Stimulated activated CD8-positive, alpha-beta memory T cell treated with anti-CD3 and anti-CD28 coated beads, Interleukin-15, amount 100 ng/mL, for 1 hour (primary cell): ENCODE measurements at places on chromosomes 6 and 20.

- DNase-seq = no peak
Observed at GRCh38 chr6:32906539-32906938, 34.3 kb downstream of the HLA-DMB start.

- no peak for DNase-seq
Observed at GRCh38 chr20:3660262-3661059, 2.7 kb downstream of the GFRA4 start.

DNA sequence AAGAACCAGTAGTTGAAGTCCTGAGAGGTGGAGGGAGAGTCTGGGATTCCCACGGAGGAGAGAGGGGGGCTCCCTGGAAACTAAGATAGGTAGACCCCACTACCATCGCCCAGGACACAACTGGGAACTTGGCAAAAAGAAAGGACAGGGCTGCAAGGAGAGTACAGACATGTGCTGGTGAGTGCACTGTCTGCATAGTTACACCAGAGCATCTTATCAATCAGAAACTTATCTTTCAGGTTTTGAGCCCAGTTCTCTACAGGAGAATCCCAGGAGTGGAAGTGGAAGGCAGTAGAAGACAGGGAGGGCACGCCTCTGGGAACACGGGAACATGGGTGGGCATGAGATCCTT, 12.2 kb downstream of the NFKBIL1 start:
- DNase-seq = no peak

GRCh38 chr20:19991854-19992253, 25.3 kb upstream of the NAA20 start:
- no peak for DNase-seq

- no peak for DNase-seq
Observed at GRCh38 chr20:46434597-46434996, 28.2 kb upstream of the ELMO2 start.

- no peak for DNase-seq
Observed at GRCh38 chr6:20600831-20601230, 66.6 kb downstream of the CDKAL1 start.

DNA sequence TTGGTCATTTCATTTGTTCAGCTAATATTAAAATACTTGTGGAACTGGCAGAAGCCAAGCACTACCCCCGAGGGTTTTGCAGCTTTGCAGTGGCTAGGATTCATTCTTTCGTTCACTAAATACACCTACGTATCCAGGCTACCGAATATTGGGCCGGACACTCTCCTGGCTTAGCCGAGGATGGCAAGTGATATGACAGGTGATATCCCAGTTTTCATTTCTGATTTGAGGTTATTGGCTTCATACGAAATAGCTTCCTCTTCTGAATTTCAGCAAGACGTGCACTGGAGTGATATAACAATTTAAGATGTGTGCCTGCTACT, 536 bp upstream of the MTFR2 start:
- no peak for DNase-seq

DNA sequence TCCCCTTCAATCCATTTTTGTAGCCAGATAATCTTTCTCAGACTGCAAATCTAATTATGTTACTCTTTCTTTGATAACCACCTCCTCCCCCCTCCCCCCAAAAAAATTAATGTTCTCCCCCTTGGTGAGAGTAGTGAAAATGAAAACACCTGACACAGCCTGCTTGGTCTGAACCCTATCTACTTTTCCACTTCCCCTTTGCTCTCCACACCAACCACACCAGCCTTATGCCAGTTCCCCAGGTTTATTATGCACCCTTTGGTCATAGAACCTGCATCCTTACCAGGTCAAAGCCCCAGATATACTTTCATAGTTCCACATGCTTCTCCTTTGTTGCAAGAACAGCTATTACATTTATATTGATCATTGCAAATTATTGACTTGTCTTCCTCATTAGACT, 19.4 kb downstream of the PFDN4 start:
- no peak for DNase-seq

GRCh38 chr20:54078296-54078984, 8.0 kb upstream of the BCAS1 start:
- no peak for DNase-seq

- DNase-seq = no peak
Observed at GRCh38 chr6:141165002-141165665, 967.6 kb upstream of the GJE1 start.

- no peak for DNase-seq
Observed at GRCh38 chr6:12594530-12594893, 122.1 kb upstream of the PHACTR1 start.

GRCh38 chr6:43609402-43609801, 19.7 kb downstream of the GTPBP2 start:
- DNase-seq = no peak

DNA sequence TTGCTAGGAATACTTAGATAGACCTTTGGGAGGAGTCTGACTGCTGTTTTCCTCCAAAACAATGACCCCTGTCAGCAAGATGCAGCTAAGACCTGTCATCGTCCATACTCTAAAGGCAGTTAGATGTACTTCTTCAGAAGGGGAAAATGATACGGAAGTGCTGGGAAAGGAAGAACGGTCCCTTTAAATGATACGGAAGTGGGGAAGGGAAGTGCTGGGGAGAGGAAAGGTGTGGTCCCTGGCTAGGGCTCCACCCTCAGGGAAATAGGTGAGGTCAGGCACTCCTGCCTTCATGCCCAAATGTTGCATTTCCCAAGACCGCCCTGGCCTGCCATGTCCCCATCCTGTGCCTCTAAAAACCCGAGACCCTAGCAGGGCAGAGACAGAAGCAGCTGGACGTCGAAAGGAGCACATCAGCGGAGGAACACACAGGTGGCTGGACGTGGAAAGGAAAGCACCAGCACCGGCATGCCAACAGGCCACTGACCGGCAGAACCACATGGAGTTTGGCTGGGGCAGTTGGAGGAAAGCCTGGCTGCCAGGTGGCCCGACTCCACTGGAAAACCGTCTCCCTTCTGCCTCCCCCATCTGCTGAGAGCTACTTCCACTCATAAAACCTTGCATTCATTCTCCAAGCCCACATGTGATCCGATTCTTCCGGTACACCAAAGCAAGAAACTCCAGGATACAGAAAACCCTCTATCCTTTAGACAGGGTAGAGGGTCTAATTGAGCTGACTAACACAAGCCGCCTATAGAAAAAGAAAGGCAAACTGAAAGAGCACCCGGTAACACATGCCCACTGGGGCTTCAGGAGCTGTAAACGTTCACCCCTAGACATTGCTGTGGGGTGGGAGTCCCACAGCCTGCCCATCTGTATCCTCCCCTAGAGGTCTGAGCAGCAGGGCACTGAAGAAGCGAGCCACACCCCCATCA, 94.6 kb downstream of the FAXC start:
- no peak for DNase-seq

GRCh38 chr6:154476494-154476893, 34.0 kb downstream of the CNKSR3 start:
- no peak for DNase-seq

DNA sequence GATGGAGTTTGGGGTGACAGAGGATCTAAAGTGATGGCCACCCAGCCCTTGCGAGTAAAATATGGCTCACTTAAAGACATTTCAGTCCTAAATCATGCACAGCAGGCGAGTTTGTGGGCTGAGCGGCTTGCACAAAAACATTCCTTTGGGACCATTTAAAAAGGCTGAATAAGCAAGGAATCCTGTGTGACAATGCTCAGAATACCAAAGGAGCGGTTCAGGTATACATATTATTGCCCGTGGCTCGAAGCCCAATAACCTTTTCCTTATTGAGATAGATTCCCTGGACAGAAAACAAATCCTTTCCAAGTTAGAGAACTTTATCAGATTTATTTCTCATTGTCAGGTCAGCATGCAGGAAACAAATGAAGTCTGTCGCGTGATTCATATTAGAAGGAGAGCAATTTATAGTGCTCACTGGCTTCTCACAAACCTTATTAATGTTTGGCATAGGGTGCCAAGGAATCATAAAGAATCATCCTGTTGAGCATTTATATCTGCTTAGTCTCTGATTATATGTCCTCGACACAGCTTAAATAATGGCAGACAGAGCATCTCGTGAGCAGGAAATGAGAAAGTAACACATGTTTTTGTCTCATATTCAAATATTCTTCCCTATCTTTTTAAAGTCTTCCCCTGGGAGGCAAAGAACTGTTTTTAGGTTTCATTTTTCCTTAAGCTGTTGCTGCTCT, 121.3 kb downstream of the TRMT11 start:
- no peak for DNase-seq

- no peak for DNase-seq
Observed at GRCh38 chr6:140576004-140576555, 1201.6 kb upstream of the CITED2 start.

DNA sequence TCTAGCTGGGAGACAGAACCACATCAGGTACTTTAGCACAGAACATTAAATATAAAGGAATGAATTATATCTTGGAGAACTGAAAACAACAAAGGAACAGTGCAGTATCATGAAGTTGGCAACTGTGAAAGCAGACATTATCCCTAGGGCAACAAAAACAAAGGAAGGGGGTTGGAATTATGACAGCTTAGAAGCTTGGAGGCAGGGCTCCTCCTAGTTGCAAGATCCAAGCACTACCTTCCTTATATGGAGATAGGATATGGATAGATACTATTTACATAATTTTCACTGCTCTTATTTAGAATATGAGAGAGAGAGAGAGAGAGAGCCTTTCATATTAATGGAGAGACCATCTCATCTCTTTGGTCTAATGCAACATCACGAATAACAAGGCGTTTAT, 27.0 kb downstream of the TMEM14A start:
- no peak for DNase-seq

DNA sequence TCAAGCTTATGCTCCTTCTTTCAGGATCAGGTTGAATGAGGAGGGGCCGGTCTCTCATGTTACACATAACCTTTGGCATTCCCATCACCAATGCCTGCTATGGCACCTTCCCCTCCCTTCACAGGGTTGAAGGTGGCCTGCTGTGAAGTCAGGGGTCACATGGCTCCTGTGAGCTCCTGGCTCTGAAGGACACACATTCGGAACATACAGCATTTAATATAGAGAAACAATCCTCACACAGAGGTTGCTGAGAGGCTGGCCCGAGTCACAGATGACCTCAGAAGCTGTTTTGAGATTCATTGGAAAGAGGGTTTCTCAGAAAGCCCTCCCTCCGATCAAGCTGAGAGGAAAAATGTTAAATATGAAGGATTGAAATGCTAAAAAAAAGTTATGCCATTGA, 82.1 kb downstream of the PSMG4 start:
- DNase-seq = no peak

- DNase-seq = no peak
Observed at GRCh38 chr6:17930321-17930993, 57.0 kb downstream of the KIF13A start.

DNA sequence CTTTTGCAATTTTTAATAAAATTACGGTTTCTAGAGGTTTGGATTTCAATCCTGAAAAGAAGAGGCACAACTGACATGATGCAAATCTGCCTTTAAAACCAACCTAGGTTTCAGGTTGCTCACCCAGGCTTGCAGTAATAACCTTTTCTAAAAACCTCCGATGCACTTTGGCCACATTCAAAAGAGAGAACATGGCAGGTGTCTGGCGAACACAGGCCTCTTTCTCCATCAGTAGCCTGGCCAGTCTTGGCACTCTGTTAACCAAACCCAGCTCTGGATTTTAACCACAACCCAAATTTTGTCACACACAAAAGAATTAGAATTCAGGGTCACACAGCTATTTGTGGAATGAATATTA, 55.8 kb upstream of the MAFB start:
- no peak for DNase-seq

DNA sequence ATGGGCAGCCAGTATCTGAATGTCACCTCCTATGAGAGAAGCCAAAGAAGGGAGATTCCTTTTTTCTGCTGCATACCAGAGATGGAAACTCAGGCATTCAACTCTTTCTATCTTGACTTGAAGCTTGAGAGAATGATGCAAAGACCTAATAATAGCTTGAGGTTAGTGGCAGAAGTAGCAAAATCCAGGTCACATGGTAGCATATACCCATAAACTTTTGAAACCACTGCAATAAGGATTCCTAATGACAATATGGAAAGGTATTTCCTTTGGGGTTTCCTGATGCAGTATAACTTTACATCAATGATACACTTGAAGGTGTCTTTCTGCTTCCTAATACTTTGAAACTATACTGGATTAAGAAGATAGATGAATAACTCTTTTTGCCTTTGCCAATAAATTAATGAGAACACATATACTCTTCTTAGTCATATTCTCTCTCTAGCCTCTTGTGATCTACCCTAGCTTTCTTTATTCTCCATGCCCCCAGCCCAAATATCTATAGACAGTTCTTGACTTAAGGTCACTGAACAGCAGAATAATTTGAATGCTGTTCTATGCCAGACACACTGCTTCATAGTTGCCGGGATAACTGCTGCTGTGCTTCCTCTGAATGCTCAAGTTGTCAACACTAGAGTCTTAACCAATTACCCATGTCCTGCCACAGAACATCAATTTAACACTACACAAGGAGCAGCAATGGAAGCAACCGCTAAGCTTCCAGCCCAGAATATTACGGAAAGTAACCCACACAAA, 155.5 kb upstream of the SIM1 start:
- no peak for DNase-seq

DNA sequence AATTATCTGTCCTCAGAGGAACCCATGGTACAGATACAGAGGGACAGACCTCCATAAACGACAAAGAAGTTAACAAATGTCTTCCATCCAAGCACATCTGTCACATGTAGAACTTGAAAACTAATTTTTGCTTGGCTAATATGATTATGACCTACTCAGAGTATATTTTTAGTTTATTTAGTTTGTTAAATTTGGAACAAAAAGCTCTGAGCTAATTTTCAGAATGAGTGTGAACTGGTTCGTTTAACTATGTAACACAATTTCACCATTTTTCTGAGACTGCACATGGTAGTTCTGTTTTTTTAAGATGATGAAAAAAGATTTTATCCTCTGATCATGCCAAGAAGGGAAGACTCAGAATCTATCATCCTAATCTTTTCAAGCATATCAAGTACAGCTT, 34.4 kb upstream of the PREP start:
- no peak for DNase-seq

GRCh38 chr6:75526502-75527127, 33.0 kb upstream of the FILIP1 start:
- DNase-seq = peak; percentile 18

- DNase-seq = no peak
Observed at GRCh38 chr20:41078329-41078728, 49.7 kb downstream of the TOP1 start.

DNA sequence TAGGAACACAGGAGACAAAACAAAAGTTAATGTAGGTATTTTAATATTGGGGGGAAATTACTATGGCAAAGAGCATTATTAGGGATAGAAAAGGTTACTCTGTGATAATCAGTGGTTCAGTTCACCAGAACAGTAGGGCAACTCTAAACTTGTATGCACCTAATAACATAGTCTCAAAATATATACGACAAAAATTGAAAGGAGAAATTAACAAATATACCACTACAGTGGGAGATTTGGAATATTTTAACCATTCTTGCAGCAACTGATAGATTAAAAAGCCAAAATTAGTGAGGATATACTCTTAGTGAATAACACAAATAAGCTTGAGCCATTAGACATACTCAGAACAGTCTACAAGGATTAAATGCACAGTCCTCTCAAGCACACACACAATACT, 11.0 kb downstream of the ARMC12 start:
- DNase-seq = no peak

- no peak for DNase-seq
Observed at GRCh38 chr20:35575958-35576357, 34.1 kb downstream of the ERGIC3 start.
